ENCODE measurements at places on chromosomes 5 and 9.

- no peak for DNase-seq
Measured at GRCh38 chr5:61200582-61201155, 38.4 kb upstream of the SMIM15 start.

- DNase-seq = no peak
Measured at GRCh38 chr5:963673-964531, 44.7 kb upstream of the NKD2 start.

DNA sequence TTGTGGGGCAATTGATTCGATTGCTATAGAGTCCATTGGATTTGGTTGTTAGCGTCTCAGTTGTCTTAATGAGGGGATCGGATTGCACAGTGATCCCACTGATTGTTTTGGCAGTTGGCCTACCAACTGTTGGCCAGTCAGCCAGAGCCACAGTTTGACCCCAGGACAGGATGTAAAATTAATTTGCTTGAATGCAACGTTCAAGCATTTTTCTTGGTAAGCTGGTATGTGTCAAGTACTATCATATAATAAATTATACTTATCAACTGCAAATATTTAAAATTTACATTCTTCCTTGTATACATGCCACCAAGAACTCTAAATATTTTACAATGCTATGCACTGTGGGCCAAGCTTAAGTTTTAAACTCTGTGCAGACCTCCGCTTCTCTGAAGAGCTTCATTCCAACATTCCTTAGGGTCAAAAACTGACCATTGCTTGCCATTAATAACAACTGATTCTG is 80.4 kb upstream of the OSMR start:
- no peak for DNase-seq

DNA sequence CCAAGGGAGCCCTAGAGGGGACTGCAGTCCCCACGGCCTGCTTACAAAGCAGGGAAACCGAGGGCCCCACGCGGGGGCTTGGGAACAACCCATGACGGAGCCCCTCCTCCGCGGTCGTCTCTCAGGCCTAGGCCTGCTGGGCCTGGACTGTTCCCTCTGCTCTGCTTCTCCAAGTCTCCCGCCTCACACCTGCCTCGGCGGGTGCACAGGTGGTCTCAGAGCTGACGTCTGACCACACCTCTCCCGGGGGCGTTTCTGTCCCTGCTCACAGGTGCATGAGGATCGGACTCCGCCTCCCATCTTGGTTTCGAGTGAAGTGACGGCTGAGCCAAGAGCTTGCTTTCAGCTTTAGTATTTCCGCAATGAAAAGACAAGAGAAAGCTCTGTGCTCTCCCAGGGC is 72.1 kb downstream of the MRPL36 start:
- DNase-seq = no peak

GRCh38 chr9:133448487-133448972 is 11.2 kb upstream of the CACFD1 start:
- no peak for DNase-seq

GRCh38 chr5:39648848-39649227 is 224.1 kb upstream of the DAB2 start:
- DNase-seq = no peak

GRCh38 chr9:95411054-95411892 is 93.8 kb upstream of the FANCC start:
- DNase-seq = no peak

- no peak for DNase-seq
Measured at GRCh38 chr5:151706906-151707305, 20.2 kb upstream of the SPARC start.

GRCh38 chr5:137826067-137826466 is 41.6 kb upstream of the MYOT start:
- no peak for DNase-seq

DNA sequence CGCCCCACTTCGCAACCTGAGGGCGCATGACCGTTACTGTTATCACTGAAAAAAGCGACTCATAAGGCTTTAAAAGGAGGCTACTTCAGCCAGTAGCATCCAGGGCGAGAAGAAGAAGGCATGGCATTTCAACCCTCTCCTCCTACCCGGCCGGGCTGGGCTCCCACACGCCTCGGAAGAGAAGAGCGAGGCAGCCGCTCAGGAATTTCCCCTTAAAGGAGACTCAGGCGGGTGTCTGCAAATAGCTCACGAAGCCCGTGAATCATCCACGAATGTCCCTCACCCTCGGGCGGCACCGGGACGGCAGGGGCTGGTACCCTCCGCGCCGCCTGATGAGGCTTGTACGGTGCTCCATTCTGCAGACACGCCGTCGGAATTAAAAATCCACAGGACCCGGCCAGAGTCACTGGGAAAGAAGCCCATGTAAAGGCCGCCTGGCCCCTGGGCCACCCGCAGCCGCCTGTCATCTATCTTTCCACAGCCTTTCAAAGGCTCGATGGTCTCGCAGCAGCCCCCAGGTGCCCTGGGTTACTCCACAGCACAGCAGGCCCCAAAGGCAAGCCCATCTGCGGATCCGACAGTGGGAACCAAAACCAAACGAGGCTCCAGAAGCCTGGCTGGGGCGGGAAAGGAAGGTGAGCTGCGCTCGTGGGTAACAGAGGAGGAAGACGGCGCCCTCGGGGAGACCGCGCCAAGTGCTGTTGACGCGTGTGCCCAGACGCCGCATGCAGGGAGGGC is 11.8 kb downstream of the SLC12A7 start:
- no peak for DNase-seq

- DNase-seq = no peak
Measured at GRCh38 chr5:88756953-88757352, 126.0 kb downstream of the MEF2C start.

GRCh38 chr5:40484495-40484894 is 195.2 kb upstream of the PTGER4 start:
- DNase-seq = no peak

DNA sequence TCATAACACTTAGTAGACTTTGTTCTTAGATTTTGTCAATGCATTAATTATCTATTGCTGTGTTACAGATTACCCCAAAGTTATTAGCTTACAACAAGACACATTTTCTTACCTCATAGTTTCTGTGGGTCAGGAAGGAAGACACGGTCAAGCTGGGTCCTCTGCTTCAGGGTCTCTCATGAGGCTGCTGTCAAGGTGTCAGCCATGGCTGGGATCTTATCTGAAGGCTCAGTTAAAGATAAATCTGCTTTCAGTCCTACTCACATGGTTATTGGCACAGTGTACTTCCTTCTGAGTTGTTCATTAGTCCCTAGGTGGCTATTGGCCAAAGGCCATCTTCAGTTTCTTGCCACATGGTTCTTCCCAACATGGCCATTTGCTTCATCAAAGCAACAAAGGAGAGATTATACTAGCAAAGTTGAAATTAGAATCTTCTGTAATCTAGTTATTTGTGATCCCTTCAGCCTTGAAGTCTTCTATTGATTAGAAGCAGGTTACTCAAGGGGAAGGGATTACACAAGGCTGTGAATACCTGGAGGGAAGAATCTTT is 25.2 kb downstream of the TDRD7 start:
- DNase-seq = no peak

GRCh38 chr9:1707291-1707690 is 307.9 kb upstream of the SMARCA2 start:
- no peak for DNase-seq

- DNase-seq = no peak
Measured at GRCh38 chr5:133483406-133484090, 128.8 kb downstream of the FSTL4 start.

DNA sequence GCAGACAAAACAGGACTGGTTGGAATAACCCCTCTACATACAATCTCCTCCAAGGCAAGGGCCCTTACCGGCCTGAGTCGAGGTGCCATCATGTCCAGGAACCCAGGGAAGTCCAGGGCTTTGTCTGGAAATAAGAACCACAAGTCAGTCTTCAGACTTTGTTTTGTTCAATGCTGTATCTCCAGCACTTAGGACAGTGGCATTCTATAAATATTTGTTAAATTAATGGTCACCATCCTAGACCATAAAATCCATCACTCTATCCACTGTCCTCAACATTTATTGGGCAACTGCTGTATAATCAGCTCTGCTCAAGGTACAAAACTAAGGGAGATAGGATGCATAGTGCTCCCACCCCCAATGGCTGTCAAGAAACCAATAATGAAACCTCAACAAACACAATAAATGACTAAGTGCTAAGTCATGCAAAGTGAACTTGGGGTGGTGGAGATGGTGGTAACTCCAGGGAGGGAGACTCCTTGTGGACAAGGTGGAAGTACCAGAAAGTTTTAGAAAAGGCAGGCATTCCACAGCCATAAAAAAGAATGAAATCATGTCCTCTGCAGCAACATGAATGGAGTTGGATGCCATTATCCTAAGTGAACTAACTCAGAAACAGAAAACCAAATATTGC is 5.0 kb downstream of the RELL2 start:
- no peak for DNase-seq

- DNase-seq = no peak
Measured at GRCh38 chr9:104850786-104851545, 77.0 kb downstream of the ABCA1 start.

DNA sequence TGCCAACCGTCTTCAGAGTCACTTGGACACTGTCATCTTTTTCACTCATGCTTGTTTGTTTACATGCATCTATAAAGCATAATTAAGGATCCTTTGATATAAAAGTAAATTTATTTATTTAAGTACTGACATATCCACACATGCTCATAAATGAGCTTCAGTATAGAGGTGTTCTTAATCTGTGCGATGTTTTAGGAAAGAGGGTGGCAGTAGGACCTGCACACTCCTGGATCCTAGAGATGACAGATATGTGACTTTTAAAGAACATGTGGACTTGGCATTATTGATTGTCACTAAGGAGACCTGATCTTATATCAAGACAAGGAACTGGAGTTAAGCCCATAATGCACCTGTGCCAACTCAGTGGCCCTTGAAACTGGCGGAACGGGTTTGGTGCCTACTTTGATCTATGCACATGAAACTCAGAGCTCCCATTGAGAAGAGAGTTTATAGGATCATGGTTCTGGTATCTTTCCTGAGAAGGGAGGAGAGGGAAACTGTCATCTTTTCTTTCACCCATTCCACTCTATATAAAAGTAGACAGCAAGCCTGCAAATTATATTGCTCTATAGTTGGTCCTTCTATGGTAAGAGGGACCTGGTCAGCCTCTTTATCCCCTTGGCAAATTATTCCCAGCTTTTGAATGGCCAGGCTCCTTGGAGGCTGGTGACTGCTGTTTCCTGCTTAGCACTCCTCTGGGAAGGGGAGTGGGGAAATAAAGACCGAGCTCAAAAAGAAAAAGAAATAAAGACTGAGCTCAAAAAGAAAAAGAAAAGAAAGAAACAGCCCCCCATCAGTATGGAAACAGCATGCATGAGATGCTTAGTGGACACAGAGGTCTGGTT is 57.8 kb upstream of the LIFR start:
- DNase-seq = no peak

DNA sequence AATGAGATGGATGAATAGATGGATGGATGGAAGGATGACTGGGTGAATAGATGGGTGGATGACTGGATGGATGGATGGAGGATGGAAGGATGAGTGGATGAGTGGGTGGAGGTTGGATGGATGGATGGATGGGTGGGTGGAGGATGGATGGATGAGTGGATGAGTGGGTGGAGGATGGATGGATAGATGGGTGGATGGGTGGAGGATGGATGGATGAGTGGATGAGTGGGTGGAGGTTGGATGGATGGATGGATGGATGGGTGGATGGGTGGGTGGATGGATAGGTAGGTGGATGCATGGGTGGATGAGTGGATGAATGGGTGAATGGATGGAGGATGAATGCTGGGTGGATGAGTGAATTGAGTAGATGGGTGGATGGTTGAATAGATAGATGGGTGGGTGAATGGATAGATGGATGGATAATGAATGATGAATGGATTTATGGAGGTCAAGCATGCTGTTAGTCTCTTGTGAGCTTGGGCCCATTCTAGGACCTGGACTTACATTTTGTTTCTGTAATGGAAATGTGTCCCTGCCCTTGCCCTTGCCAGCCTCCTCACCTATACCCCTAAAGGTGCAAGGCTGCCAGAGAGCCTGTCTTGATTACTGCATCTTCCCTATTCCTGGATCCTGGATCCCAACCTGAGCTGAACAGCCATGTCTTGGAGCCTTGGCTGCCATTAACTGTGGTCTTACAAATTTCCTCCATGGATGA is 159.7 kb upstream of the NFIL3 start:
- no peak for DNase-seq

DNA sequence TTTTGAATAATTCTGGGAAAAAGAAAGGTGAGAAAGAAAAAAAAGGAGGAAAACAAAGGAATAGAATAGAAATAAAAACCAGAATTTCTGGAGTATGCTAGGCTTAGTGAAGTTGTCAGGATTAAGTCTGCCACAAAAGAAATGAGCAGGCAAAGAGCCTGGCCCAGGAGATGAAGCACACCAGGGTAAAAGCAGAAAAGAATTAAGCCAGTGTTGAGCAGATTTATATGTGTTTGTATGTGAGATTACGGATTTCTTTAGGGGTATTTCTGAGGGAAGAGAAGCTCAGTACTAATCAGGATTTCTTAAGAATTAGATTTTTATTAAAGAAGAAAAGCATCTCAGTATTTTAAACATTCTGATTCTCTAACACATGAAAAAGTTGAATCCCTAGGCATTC is 74.5 kb downstream of the MRPS27 start:
- DNase-seq = no peak

DNA sequence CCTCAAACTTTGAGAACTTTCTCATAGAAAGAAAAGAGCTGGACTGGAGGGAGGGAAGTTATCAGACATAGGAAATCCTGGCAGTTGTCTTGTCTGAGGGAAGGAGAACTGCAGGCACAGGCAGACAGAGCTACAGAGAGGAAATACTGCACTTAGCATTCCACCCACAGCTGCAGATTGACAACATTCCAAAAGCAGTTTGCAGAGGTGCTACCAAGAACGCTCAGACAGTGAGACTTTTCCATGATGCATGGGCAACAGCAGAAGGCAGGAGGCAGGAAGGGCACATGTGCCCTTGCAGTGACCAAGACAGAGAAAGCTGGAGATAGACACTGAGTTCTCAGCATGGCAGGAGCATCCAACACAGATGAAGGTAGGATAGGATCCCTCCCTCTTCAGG is 327.5 kb upstream of the ZNF462 start:
- no peak for DNase-seq

GRCh38 chr9:13330396-13331004 is 51.0 kb upstream of the MPDZ start:
- no peak for DNase-seq

DNA sequence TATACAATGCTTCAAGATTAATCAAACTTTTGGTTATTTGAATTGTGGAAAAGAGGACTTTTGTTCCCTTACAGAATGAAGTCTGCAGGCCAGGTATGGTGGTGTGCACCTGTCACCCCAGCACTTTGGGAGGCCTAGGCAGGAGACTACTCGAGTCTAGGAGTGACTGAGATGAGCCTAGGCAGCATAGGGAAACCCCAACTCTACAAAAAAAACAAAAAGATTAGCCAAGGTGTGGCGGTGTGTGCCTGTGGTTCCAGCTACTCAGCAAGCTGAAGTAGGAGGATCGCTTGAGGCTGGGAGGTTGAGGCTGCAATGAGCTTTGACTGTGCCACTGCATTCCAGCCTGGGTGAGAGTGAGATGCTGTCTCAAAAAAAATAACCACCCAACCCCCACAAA is 9.3 kb downstream of the CCNH start:
- DNase-seq = no peak

DNA sequence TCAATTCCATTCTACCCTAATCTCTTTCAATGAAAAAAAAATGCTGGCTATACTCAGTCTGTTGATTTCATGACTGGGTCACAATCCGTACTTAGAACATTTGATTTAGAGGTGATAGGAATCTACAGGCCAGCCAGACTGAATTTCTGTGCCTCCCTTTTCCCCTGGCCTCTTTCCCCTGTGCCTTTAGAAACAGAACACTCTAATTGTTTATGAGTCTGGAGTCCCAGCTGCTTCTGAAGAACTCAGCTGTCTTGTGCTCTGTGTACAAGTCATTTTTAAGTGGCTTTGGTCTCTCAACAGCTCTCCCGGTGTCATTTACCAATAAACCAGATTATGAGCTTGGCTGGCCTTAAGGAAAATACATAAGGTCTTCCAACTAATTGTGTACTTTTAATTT is 94.1 kb upstream of the ITGA2 start:
- no peak for DNase-seq

Data from activated CD4-positive, CD25-positive, alpha-beta regulatory T cell (primary cell).